Calu3 (cell line): ENCODE measurements at places on chromosomes 2 and 18. TPM values are rescaled to one million over a fixed set of nuclear protein-coding genes. Genes with fewer than 3 reads are reported as not detected.

Gene RNF144A
- total RNA-seq = 13.7 and 15.4 TPM in 2 replicates

- no peak for DNase-seq
Observed at GRCh38 chr2:100577777-100578176, 15.0 kb downstream of the PDCL3 start.

Gene MRPL30
- total RNA-seq = 38.8 and 39.0 TPM in 2 replicates

Gene SLC38A11
- total RNA-seq = 0.57 and 1.6 TPM in 2 replicates

GRCh38 chr2:23484767-23485166 is 99.8 kb downstream of the KLHL29 start:
- no peak for DNase-seq

GRCh38 chr2:131031431-131031841 is 61.8 kb downstream of the FAM168B start:
- no peak for DNase-seq

Gene DYTN
- total RNA-seq = not detected in 2 replicates

Gene RAD51AP2
- not detected in 2 replicates for total RNA-seq

DNA sequence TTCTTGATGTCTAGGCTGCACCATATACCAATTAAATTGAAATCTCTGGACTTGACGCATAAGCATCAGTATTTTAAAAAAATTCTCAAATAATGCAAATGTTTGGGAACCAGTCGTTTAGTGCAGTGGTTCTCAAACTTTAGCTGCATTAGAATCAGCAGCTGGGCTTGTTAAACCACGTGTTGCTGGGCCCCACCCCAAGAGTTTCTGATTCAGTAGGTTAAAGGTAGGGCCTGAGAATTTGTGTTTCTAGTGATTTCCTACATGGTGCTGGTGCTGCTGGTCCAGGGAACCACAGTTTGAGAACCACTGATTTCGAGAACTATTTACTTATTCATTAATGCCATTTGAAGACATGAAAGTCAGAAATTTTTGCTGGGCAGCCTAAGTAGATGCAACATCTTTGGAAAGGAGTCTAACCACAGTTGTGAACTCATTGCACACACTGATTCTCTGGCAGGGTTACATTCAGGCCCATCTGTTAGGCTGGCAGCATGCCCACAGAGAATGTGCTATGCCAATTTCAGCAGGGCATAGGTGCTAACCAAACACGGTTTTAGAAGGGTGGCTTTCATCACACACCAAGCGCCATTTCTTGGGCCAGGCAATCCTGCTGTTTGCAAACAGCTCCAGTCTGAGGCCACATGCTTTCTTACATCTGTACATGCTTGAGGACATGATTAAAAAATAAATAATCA is 26.4 kb upstream of the ATP5MC3 start:
- no peak for DNase-seq
